ENCODE measurements at places on chromosomes 1 and 21.

DNA sequence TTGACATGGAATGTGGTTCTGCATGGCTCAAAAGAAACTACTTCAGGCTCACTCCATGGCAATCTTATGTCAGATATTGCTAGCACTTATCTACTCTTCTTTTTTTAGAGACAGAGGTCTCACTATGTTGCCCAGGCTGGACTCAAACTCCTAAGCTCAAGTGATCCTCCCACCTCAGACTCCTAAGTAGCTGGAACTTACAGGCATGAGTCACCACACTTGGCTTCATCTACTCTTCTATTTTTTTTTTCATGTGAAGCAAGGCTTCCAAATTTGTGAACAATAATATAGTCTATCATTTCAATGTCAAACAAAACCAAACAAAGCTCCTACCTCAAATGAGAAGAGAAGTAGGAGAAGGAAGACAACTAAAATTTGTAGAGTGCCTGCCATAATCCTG is 7.5 kb upstream of the PSEN2 start:
- DNase-seq = no peak

GRCh38 chr1:185016880-185017279 is 28.5 kb upstream of the RNF2 start:
- no peak for DNase-seq

DNA sequence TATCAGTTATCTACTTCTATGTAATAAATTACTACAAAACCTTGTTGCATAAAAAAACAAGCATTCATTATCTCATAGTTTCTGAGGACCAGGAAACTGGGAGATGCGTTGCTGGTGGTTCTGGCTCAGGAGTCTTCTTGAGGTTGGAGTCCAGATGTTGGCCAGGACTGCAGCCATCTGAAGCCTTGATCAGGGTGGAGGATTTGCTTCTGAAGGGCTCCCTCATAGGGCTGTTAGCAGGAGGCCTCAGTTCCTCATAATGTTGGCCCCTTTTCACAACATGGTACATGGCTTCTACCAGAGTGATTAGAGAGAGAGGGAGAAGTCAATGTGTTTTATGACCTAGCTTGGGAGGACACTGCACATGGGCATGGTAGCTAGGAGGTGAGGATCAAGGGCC is 137.4 kb downstream of the CNIH3 start:
- DNase-seq = no peak

- DNase-seq = no peak
Observed at GRCh38 chr1:102182603-102183260, 186.0 kb upstream of the OLFM3 start.

- peak; percentile 80 for DNase-seq
Observed at GRCh38 chr21:41612674-41613532, 104.9 kb upstream of the TMPRSS2 start.

- no peak for DNase-seq
Observed at GRCh38 chr1:222557148-222557547, 9.2 kb upstream of the HHIPL2 start.

DNA sequence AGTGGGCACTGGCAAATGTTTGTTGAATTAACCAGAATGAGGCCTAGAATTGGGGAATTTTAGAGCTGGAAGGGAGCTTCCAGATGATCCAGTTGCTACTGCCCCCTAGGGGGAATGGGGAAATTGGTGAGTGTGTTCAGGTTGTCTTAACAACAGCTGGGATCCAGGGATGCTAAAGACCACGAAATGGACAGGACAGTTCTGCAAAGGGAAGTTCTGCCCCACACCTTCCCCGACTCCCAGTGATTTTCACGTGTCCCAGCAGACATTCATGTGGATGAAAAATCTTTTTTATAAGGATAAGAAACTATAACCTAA is 33.9 kb downstream of the TRIM62 start:
- no peak for DNase-seq

DNA sequence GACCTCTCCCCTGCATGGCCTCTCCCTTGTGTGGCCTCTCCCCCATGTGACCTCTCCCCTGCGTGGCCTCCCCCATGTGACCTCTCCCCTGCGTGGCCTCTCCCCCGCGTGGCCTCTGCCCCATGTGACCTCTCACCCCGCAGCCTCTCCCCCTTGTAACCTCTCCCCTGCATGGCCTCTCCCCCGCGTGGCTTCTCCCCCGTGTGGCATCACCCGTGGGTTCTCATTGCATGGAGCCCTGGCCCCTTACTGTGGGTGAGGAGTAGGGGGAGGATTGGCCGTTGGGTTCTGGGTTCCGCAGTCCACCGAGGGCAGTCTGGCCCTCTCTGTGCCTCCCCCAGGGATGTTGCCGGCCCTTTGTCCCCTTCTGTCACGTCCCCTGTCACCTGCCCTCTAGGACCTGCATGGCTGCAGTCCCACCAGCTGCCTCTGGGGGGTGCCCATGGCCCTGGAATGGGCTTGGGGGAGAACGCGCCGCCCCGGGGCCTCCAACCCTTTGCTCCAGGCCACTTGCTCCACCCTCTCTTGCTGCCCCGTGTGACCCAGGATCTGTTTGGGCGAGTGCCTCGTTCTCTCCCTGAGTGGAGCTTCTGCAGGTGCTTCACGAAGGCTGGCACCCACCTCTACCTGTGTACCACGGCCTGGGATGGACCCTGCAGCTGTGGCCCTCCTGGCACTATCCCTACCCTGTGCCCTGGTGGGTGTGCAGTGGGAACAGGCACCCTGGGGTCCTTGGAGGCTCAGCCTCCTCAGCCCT is 21.3 kb downstream of the RRP1 start:
- DNase-seq = no peak

- no peak for DNase-seq
Observed at GRCh38 chr21:33047231-33047630, 21.5 kb downstream of the OLIG2 start.

DNA sequence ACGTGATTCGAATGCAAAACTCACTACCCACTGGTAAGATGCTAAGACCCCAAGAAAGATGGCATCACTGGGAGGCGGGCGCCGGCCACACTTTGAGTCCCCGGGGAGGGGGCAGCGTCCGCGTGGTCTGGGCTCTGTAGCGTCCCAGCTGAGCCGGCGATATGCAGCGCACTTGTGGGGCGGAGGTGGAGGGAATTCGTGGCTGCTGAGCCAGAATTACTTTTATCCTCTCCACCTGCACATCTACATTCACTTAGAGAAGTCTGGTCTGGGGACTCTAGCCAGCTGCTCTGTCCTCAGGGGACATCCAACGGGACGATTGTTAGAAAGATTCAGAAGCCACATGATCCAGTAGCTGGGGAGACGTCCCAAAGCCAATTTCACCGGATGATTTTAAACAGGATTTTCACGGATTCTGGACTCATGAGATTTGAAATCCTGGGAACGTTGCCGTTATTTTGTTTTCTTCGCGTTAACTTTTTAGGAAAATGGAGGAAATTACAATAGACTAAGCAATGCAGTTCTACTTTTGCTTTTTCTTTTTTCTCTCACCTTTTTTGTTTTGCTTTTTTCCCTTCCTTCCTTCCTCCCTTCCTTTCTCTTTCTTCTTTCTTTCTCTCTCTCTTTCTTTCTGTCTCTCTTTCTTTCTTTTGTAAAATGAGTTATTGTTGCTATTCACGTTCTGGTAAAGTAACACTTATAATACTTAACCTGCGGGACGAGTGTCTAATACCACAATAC is 1.3 kb downstream of the JAM2 start:
- DNase-seq = no peak

DNA sequence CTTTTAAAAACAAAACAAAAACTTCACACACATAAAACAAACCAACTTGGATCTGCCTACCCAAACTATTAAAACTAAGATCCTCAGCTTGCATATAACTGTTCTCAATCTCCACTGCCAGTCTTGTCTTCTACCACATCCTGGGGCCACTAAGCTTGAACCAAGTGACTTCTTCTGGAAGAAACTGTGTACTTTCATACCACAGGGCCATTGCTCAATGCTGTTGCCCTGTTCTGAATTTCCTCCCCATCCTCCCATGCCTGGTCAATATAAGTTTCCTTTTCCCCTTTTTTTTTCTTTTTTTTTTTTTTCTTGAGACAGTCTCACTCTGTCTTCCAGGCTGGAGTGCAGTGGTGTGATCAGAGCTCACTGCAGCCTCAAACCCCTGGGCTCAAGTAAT is 109.9 kb downstream of the KIAA0319L start:
- no peak for DNase-seq

GRCh38 chr1:36034692-36035091 is 49.2 kb upstream of the TEKT2 start:
- DNase-seq = no peak

- no peak for DNase-seq
Observed at GRCh38 chr1:181149326-181150125, 61.0 kb downstream of the IER5 start.

- DNase-seq = no peak
Observed at GRCh38 chr1:169161496-169162194, 55.2 kb downstream of the ATP1B1 start.

DNA sequence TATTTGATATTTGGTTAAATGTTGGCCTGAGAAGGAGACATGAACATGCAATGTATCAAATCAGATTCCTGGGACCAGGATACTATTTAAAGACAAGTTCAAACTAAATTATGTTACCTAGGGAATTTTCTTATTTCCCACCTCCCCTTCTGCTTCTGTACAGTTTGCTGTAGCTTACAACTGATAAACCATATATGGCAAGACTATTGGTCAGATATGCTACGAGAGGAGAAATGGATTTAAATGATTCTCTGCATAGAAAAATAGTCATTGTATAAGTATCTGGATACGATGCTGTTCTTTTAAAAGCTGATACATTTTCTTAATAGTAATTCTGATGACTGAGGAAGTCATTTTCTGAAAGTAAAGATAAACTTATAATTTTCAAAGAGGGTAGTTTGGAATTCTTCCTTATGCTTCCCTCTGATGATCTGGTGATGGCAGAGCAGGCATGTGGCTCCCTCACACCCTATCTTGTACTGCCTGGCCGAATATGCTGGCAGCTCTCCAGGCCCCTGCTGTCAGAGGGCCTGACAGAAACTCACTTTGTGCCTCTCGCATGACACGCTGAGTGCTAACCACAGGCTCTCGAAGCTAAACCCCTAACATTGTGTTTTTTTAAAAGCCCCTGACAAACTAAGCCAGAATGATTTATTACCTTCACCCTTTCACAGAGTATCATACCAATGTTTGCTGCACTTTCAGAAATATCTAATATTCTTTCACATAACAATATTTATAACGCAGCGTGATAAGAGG is 19.4 kb downstream of the RRP15 start:
- DNase-seq = no peak

DNA sequence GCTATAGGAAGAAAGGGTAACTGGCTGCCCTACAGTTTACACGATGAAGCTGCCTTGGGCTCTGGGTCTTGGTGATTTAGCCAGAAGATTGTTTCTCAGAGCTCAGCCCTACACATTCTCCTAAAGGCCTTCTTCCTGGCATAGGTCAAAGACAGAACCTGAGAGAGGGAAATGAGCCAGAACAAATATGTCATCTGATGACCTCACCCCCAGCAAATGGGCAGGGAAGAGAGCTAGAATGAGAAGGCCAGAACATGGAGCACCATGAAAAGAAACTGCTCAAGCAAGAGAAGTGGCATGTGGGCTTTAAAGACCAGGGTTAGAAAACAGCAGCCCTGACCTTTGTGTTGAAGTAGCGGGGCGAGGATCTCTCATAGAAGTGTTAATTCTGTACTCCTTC is 5.5 kb upstream of the ILDR2 start:
- no peak for DNase-seq

GRCh38 chr1:153612755-153613331 is at the start of gene S100A16:
Gene S100A16, minus strand, starts transcription at chr1:153613137. Its CDS starts 4,986 bp downstream, at chr1:153608151.
- DNase-seq = peak; percentile 60

DNA sequence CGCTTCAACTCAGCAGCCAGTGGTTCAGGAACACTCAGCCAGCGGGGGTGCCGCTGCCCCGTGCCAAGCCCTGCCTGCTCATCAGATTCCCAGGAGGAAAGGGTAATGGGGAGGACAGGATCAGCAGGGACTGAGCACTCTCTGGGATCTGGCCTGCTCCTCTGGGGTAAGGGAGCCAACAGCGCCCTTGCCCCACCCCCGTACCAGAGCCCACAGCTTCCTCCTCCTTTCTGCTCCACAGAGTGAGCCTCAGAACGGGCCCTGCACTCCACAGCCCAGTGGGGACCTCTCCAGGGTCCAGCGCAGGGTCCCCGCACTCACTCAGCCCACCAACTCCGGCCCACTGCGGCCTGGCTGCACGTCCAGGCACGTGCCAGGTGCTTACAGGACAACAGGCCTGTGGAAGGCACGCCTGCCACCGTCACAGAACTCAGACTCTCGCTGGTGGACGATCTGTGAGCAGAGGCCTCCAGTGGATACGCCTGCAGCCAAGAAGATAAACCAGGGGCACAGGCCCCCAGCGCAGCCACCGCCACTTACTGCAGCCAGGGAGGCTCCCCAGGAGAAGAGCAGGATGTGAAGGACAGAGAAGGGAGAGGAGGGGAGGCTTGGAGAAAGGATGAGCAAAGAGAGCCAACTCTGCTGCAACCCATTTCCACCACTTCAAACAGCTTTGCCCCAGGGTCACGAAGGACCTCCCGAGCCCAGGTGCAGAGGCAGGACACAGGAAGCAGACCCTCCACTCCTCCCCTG is 2.1 kb downstream of the MEGF6 start:
- no peak for DNase-seq

GRCh38 chr1:87393445-87394085 is 64.9 kb downstream of the LMO4 start:
- DNase-seq = no peak

- no peak for DNase-seq
Observed at GRCh38 chr1:78038071-78038470, 7.7 kb upstream of the GIPC2 start.

GRCh38 chr1:185444676-185445075 is 127.6 kb upstream of the IVNS1ABP start:
- no peak for DNase-seq

DNA sequence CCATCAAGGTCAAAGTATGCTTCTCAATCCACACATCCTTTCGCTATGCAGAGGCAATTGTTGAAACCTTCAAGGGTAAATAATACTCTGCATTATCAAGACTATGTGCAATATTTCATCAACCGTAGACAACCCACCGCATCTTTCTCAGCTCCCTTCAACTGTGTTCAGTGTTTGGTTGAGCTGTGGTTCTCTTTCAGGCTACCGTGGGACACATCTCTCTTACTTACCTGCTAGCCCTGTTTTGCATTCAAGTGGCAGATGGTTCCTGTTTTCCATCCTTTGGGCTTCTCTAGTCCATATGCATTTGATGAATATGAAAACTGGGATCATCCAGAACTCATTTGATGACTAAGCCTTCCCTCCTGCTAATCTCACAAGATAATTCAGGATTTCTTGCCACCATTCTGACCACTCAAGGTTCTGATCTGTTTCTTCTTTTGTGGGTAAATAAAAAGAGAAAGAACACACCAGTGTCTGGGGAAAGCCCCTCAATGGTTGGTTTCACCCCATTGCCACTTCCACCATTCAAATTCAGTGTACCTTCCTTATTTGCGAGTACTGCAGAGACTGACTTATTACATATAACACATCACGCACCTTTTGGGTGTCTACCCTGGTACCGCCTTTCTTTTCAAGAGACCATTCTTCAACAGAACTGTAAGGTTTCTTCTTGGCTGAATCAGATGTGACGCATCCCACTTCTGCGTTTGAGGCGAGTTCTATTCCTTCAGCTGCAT is 61.7 kb downstream of the BACE2 start:
- no peak for DNase-seq
